Psoas muscle (tissue), 8 donors: ENCODE measurements at places on chromosomes 6 and 20. TPM values are rescaled to one million over a fixed set of nuclear protein-coding genes. Genes with fewer than 3 reads are reported as not detected.

HSPA1L gene
- polyA plus RNA-seq = 23.1 TPM

FRS3 gene
- 4.0 TPM for polyA plus RNA-seq

TDRD6 gene
- polyA plus RNA-seq = 0.04 TPM

MYO6 gene
- polyA plus RNA-seq = 0.93 TPM

TMC2 gene
- polyA plus RNA-seq = 0.12 TPM

IYD gene
- polyA plus RNA-seq = not detected

NKAIN2 gene
- 0.08 TPM for polyA plus RNA-seq

E2F3 gene
- polyA plus RNA-seq = 4.8 TPM

RGS17 gene
- polyA plus RNA-seq = not detected

KHDRBS2 gene
- polyA plus RNA-seq = 0.04 TPM

MAS1 gene
- not detected for polyA plus RNA-seq

RFX6 gene
- not detected for polyA plus RNA-seq

DAAM2 gene
- polyA plus RNA-seq = 7.0 TPM

PAX1 gene
- 0.34 TPM for polyA plus RNA-seq

HMGCLL1 gene
- 0.56 TPM for polyA plus RNA-seq

CDH4 gene
- polyA plus RNA-seq = 0.27 TPM

DLL1 gene
- polyA plus RNA-seq = 1.8 TPM

ZC2HC1B gene
- polyA plus RNA-seq = not detected
